T-helper 1 cell (primary cell): ENCODE measurements at places on chromosomes 11 and 22.
A peak's percentile ranks its signal among the peaks of the same experiment; 100 is the strongest.

DNA sequence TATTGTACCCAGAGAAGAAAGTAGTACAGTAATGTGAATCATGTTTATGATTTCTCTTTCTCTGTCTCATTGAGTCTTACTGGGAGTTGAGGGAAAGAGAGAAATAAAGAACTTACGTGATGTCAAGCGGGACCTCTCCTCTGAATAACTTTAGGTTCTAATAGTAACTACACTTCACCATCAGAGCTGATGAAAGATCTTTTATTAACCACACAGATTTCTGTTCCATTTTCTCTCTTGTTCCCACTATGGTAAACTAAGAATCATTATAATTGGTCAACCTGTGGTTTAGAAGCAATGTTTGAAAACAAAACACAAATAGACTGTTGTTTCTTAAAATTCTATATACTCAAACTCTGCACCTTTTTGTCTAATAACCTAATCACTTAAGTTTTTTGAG lies 142.3 kb downstream of the ELP4 start:
- no peak for DNase-seq

GRCh38 chr22:45603619-45604018 lies 68.0 kb upstream of the ATXN10 start:
- DNase-seq = no peak

GRCh38 chr11:72254299-72254993 lies 10.5 kb upstream of the PHOX2A start:
- no peak for DNase-seq

GRCh38 chr11:78420796-78421209 lies 3.2 kb upstream of the GAB2 start:
- DNase-seq = peak; percentile 51

GRCh38 chr11:45806937-45807791 lies 2.2 kb downstream of the SLC35C1 start:
- DNase-seq = no peak

DNA sequence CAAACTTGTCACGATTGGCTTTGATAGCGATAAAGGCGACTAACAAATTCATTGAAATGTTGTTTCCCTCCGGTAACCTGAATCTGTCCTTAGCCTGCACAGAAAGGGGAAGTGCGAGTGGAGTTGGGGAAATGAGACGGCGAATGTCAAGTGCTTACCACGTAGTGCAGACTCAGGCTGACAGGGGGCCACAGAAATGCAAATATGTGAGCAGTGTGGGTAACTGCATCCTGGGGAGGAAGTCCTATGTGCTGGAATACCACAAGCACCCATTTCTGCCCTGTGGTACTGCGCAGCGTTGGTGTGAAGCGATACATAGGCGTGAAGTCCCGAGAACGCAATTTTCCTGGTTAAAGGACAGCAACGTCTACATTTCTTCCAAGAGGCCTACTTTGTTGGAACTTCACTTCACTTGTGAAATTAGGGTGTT lies 869 bp upstream of the EIF4ENIF1 start:
- peak; percentile 24 for DNase-seq

DNA sequence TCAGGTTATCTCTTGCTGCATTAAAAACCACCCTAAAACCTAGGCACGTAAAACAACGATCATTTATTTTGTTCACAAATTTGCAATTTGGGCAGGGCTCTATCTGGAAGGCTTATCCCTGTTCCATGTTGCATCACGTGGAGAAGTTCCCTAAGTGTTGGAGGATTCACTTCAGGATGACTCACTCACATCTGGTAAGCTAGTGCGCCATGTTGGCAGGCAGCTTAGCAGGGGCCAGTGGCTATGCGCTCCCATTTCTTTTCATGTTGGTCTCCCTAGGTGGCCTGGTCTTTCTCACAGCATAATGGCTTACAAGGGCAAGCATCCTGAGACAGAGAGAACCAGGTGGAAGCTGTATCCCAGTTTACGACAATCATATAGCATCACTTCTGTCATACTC lies 226.8 kb downstream of the BLID start:
- DNase-seq = no peak

DNA sequence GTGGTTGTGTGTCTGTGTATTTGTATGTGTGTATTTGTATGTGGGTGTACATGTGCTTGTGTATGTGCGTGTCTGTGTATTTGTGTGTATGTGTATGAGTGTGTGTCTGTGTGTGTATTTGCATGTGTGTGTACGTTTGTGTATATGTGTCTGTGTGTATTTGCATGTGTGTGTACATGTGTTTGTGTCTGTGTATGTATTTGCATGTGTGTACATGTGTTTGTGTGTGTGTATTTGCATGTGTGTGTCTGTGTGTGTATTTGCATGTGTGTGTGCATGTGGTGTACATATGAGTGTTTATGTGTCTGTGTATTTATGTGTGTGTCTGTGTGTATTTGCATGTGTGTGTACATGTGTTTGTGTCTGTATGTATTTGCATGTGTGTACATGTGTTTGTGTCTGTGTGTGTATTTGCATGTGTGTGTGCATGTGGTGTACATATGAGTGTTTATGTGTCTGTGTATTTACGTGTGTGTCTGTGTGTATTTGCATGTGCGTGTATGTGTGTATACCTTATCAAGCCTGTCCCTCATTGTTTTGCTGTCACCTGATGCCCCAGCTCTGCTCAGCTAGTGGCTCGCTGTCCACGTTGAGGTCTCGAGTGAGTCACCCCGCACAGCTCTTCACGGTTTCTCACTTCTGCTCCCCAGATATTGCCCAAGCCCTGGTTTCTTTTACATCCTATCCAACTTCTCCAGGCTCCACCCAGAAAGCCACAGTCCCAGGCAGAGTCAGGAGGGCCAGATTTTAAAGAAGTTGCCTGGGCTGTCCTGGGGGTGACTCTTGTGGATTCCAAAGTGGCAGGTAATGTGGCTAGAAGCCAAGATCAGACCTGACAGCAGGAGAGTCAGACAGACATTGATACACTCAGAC lies 15.2 kb downstream of the MB start:
- DNase-seq = no peak

DNA sequence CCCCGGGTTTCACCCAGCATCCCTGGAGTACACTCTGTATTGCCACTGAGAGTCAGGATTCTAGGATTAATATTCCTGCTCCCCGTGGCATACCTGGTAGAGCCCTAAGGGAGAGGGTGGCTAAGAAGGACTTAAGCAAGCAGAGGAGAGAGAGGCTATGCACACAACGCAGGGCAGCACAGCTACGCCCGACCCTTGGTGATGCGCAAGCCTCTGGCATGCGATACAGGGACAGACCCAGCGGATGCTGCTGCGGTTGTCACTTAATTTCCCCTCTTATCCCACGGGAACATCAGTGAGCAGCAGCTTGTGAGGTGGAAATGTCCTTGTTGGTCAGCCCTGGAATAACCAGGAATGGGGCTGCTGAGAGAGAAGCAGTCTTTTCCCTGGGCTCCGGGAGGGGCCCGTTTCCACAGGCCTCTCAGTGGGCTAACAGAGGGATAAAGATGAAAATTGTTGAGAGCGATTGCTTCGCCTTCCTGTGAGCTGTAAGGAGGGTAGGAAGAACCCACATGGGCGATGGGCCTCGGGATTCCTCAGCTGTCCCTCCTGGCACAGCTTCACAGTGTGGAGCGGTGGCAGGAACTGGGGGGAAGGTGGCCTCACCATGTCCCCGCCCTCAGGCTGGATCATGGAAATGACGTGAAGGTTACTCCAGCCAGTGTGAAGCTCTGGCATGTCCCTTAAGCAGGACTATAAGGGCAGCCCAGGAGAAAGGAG lies 48.4 kb upstream of the RAB1B start:
- no peak for DNase-seq

DNA sequence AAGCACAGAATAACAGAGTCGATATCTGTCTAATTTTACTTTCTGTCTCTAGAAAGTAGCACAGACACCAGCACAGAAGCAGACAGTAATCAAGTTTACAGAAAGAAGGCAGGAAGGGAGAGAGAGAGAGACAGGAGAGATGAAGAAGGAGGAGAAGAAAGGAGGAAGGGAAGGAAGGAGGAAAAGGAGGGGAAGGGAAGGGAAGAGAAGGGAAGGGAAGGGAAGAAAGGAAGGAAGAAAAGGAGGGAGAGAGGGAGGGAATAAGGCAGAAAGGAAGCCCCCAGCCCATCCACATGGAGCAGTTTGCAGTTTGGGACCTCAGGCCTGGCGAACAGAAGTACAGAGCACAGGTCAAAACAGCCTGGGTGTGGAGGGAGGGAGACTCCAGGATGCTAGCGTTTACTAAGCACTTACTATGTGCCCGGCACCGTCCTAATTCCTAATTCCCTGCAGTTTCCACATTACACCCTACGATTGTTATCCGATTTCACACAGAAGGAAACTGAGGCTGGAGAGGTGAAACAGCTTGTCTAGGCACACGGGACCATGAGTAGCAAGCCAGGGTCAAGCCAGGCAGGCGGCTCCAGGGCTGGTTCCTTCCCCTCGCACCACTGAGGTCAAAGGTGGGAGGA lies 46.0 kb upstream of the WNT7B start:
- DNase-seq = no peak

- no peak for DNase-seq
Observed at GRCh38 chr11:35141571-35141971, 2.6 kb downstream of the CD44 start.

DNA sequence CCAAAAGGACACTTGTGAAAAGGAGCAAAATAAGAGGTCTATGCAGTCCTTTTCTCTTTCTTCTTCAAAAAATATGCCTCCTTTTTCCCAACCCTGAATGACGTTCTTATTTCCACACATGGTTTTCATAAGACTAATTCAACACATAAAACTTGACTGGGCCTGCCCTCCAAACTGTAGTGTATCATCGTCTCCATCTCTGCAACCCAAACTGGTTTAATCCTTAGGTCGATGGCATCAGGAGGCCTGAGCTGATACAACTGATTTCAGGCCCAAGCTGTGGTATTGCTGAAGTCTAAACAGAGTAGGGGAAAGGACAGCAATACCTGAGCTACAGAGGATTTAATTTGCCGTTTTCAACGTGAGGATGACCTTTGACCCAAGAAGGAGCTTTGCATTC lies 130.0 kb upstream of the MTNR1B start:
- no peak for DNase-seq

- no peak for DNase-seq
Observed at GRCh38 chr11:32088117-32088941, 2.5 kb upstream of the RCN1 start.

GRCh38 chr11:16902781-16903378 lies 111.3 kb downstream of the PLEKHA7 start:
- peak; percentile 59 for DNase-seq

GRCh38 chr11:122120096-122120495 lies 4.1 kb upstream of the BLID start:
- DNase-seq = no peak

DNA sequence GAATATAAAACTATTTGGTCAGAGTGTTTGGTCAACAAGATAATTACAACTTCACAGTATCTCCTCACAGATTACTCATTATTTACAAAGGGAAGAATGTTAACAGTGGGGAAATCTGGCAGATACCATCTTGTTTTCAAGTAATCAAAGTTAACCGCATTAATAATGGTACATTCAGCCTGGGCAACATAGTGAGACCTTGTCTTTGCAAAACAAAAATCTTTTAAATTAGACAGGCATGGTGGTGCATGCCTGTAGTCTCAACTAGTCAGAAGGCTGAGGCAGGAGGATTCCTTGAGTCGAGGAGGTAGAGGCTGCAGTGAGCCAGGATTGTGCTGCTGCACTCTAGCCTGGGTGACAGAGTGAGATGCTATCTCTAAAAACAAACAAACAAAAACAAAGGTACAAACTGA lies 78.5 kb downstream of the ACER3 start:
- DNase-seq = no peak

DNA sequence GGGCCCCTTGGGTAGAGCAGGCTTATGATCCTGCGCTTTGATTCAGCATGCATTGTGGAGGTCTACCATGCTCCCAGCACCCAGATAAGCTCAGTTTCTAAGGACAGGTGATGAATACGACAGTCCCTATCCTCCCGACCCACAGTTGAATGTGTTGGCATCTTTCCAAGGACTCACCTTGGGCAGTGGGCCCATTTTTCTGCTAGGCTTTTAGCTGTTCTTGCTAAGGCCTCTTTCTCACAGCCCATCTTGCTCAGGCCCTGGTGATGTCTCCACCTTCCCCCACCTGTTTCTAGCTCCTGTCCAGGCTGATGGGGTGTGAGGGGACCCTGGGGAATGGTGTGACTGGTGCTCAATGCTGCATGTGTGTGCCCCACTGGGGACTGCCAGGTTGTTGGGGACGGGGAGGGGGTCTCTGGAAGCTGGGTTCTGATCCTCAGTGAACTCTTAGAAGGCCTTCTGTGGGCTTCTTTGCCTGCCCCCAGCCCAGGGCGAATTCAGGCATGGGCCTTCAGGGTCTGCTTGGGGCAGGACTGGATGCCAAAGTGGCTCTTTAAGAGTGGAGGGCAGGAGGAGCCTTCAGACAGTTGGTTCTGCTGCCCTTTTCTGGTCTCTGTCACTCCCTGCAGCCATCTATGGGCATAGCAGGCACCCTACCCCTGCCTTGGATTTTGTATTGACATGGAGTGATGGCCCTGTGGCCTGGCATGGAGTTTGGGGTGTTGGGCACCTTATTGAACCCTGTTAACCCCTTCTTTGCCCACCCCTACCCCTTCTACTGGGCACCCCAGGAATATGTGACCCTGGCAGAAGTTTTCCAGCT lies 33.1 kb downstream of the PHLDB1 start:
- no peak for DNase-seq

- DNase-seq = no peak
Observed at GRCh38 chr11:17812091-17812864, 77.7 kb downstream of the KCNC1 start.

GRCh38 chr11:76861490-76861953 lies 804 bp downstream of the ACER3 start:
- DNase-seq = no peak

- no peak for DNase-seq
Observed at GRCh38 chr22:23397613-23398567, 182.2 kb downstream of the IGLL1 start.

DNA sequence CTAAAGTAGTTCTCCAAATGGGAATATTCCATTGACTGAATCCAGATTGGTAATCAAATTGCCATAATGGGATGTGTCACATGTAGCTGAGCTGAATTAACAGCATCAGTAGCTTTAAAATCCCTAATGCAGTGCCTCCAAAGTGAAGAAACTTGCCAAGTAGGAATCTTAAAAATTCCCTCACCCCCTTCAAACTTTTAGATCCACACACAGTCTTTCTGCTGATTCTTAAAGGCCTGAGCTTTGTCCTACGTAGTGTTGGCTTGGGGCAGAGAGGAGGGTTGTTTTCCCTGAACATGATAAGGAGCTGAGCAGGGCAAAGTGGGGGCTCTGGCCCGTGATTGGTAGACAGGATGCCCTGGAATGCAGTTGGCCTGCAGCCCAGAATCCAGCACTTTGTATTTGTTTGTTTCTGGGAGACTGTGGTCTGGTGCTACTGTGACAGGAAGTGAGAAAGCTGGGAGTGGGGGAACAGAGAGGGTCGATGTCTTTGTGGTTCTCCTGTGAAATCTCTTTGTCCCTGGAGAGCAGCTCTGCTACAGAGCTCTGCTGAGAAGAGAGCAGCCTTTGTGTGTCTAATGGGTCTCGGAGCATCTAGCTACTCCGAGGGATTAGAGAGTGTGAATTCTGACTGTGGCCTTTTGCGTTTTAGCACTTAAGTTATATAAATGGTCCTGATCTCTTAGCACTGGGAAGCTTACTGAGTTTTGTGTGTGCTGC lies 16.9 kb downstream of the CTNND1 start:
- DNase-seq = no peak

- peak; percentile 93 for DNase-seq
Observed at GRCh38 chr11:75142714-75143419, 8.0 kb upstream of the SLCO2B1 start.
